ENCODE measurements at places on chromosomes 4 and X. TPM values are rescaled to one million over a fixed set of nuclear protein-coding genes. Genes with fewer than 3 reads are reported as not detected.

The ARL13A gene
- 0.62 TPM for polyA plus RNA-seq

The F8A2 gene
- polyA plus RNA-seq: not detected

- no peak for DNase-seq
Observed at GRCh38 chr4:113677325-113677724, 84.2 kb downstream of the CAMK2D start.

DNA sequence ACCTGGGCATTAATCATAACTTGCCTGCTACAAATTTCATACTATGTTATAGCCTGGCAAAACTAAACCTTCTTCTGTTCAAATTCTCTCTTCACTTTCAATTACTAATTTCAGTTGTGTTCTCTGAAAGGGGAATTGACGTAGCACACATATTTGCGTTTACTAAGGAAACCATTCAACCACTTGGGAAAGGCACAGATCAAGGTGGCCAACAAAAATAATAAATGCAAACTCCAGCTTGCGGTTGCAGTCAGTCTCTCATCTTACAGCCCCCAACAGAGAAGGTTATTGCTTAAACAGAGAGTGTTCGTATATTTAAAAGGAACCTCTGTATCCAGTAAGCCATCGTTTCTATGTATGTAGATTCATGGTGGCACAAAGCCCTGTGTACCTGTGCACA lies 4.0 kb downstream of the SRPX start:
- DNase-seq: no peak

DNA sequence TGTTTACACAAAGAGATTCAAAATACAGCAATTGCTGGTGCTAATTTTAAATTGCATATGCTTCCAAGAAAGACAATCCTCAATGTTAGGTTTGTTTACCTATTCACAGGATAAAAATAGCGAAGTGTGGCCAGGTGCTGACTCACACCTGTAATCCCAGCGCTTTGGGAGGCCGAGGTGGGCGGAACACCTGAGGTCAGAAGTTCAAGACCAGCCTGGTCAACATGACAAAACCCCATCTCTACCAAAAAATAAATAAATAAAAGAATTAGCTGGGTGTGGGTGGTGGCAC lies 77.7 kb downstream of the OPHN1 start:
- no peak for DNase-seq

DNA sequence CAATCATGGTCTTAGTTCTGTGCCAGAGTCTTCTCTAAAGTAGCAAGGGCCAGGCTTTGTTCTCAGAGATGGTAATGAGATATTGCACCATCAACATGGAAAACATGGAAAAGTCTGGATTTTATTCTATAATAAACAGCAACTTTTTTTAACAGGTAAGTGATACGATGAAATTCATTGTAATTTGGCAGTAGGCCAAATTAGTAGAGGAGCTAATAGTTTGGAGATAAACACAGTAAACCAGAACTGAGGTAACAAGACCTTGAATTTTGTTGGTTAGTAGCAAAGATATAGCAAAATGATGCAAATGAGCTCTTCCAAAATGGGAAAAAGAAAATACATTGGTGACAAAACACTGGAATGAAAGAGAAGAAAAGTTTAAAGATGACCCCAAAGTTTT lies 126.6 kb downstream of the TET2 start:
- no peak for DNase-seq

Data from left lung (tissue), 14 donors.